CD4-positive, alpha-beta T cell treated with Interleukin-15 for 4 hours (primary cell): ENCODE measurements at places on chromosomes 5 and 9.

GRCh38 chr9:98993570-98993945, 49.9 kb downstream of the COL15A1 start:
- DNase-seq, result peak; percentile 11

DNA sequence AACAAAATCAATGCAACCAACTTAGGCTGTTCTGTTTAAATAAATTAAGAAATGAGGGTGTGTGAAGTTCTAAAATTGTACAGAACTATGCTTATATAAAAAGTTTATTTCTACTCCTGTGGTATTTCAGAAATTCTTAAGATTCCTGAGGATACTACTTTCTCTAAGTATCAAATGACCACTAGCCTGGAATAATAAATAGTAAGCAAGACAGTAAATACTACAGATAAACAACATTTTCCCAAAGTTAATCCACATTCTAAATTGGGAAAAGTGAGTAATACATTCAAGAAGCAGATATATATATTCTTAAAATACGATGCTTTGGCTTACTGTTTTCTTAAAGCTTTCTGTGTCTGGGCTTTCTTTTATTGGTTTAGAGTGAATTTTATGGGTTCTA, 29.5 kb downstream of the CCNH start:
- no peak for DNase-seq

DNA sequence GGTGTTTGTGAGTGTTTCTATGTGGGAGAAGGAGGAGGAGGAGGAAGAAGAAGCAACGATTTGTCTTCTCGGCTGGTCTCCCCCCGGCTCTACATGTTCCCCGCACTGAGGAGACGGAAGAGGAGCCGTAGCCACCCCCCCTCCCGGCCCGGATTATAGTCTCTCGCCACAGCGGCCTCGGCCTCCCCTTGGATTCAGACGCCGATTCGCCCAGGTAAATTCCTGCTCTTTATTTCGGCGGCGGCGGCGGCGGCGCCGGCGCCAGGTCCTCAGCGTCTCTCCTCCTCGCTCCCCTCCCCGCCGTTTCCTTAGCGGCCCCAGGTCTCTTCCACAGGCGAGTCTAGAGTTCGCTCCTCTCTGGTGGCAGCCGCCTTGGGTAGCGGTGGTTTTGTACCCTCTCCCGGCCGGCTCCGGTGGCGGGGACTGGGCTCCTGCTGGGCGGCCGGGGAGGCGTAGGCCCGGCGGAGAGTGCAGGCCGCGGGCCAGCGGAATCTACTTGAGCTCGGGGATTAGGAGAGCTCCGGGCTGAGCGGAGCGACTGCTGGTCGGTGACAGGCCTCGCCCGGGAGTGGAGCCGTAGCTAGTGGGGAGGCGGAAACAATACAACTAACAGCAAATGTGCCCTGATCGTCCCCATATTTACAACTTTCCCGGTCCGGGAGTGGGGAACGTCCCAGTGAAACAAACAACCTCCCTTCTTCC, 547 bp downstream of the NIPBL start:
- peak; percentile 48 for DNase-seq

GRCh38 chr5:107564931-107565372, 105.8 kb downstream of the EFNA5 start:
- no peak for DNase-seq

DNA sequence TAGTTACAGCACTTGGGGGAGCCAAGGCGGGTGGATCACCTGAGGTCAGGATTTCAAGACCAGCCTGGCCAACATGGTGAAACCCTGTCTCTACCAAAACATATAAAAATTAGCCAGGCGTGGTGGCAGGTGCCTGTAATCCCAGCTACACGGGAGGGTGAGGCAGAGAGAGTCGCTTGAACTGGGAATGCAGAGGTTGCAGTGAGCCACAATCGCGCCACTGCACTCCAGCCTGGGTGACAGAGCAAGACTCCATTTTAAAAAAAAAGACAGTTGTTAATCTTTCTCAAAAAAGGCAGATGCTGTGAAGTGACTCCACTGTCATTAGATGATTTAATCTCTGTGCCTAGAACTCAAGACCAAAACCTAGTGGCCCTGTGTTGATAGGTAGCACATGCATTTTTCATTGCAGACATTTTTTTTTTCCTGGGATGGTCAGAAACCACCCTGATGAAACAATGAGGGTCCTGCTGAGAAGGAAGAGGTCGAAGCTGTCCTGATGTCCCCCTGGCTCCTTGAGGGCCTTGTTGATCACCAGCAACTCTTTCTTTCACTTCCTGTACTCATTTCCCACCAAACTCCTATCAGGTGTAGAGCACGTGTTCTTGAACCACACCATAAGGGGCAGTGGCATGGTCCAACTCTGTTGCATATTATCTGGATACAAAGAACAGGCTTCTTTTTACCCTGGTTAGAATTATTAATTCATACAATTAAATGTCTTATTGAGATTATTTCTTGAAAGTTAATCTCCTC, 382.2 kb downstream of the ICE1 start:
- DNase-seq, result no peak

DNA sequence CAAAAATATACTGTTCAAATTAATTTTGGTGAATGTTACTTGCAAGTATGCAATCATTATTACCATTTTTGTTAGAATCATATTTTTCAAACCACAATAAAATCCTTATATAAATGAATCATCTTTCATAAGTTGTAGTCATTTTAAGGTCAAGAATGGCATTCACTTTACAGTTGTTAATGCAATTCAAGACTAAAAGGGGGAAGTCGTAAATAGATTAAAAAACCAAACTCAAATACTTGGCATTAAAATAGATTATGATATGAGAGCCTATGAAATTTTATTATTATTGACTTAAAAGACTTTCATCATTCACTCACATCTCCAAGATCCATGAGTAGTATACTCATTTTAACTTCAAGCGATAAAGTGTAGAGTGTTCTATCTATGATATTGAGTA, 11.6 kb downstream of the CDH9 start:
- no peak for DNase-seq

DNA sequence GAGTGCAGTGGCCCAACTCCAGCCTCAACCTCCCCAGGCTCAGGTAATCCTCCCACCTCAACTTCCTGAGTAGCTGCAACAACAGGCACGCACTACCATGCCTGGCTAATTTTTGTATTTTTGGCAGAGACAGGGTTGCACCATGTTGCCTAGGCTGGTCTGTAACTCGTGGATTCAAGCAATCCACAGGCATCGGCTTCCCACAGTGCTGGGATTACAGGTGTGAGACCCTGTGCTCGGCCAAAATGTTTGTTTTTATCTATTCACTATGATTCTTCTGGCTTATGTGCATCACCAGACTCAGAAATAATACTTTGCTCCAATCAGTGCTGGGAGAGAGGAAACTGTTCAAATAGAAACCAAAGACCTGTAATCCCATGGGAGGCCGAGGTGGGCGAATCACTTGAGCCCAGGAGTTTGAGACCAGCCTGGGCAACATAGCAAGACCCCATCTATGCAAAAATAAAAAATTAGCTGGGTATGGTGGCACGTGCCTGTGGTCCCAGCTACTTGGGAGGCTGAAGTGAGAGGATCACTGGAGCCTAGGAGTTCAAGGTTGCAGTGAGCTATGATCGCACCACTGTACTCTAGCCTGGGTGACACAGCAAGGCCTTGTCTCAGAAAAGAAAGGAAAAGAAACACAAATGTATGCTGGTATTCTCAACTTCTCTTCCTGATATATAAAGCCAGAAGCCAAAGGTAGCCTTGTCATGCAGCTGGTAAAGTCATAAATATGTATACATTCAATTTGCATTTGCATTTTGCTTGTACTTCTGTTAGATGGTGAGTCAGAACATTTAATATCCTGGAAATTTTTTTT, 4.5 kb downstream of the PIP5K1B start:
- DNase-seq, result no peak

- DNase-seq, result no peak
These were observed 188.8 kb upstream of the PAPPA start for GRCh38 chr9:115964710-115965347.

GRCh38 chr5:67003685-67003934, 193.0 kb downstream of the CD180 start:
- no peak for DNase-seq

- DNase-seq, result peak; percentile 6
These were observed 284.5 kb downstream of the NTRK2 start for GRCh38 chr9:84953797-84954705.

GRCh38 chr5:41122459-41122858, 51.3 kb upstream of the MROH2B start:
- DNase-seq, result no peak

DNA sequence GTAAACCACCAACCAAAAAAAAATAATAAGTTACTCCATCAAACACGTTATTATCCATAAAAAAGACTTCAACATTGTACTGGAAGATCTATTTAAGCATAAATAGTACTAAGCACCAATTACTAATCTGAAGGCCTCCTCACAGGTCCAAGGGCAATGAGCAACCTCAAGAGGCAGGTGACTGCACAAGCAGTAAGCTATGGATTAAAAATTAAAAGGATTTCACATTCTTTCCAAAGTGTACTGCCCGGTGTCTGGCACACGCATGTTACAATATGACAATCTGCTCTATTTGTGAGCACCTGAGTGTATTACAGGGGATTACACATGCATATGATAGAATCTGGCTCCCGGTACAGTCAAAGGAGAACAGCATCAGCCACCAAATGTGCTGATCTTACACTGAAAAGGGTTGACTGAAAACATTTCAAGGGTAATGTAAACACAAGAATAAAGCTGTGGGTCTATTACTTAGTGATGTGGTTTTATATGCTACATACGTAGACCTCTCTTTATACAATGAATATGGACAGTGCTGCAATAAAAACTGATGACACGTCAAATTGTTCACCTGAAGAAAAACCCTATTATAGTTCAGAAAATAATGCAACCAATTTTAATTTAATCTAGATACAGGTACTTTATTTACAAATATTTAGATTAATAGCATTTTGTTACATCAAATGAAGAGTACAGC, 22.8 kb downstream of the RAB14 start:
- no peak for DNase-seq

- no peak for DNase-seq
These were observed 96.0 kb upstream of the PHF24 start for GRCh38 chr9:34862043-34862442.

DNA sequence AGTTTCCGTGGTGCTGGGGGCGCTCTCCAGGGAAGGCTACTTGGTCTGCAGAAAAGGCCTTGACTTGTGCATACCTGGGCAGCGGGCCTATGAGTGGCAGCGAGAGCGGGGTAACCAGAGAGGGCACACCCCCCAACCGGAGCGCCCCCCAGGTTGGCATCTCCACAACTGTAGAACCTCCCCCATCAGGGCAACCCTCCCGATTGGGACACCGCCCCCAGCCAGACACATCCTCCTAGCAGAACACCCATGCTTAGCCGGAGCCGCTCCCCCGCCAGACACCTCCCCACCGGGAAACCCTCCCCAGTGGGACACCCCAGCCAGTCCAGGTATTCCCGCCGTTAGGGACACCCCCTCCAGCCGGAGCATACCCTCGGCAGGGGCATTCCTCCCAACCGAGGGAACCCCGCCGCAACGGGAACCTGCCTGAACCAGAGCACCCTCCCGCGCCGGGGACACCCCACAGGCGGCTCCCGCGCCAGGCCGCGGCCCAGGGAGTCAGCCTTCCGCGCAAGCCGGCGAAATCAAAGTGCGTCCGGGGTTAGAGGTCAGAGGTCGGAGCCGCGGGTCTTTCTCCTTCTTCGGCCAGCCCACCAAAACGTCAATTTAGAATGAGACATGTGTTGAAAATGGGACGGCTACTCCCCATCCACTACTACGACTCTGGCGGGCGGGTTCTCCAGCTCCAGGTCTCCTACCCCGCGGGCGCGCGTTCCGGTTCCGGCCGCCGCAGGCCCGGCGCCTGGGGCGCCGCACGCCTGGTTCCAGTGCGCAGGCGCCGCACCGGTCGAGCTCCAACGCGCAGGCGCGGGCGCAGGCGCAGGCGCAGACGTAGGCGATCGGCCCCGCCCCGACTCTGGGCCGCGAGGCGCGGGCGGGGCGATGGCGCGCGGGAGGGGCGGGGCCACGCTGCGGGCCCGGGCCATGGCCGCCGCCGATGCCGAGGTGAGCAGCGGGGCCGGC, at the start of gene EHMT1:
Gene EHMT1, plus strand, starts transcription at position 901 of the 963 bp plus-strand sequence. Its CDS starts 24 bp downstream, at position 925.
- peak; percentile 89 for DNase-seq

- DNase-seq, result no peak
These were observed 5.8 kb downstream of the FPGS start for GRCh38 chr9:127808347-127809001.

GRCh38 chr5:180043377-180043776, 28.2 kb downstream of the RNF130 start:
- no peak for DNase-seq

GRCh38 chr5:147965715-147966114, 59.4 kb upstream of the C5orf46 start:
- DNase-seq, result no peak

- no peak for DNase-seq
These were observed 7.7 kb upstream of the SCGB3A1 start for GRCh38 chr5:180598797-180599589.

- DNase-seq, result no peak
These were observed 209.8 kb upstream of the ZNF462 start for GRCh38 chr9:106653213-106653612.

- DNase-seq, result no peak
These were observed 140.8 kb downstream of the SLC12A2 start for GRCh38 chr5:128224336-128224735.

- DNase-seq, result no peak
These were observed 22.1 kb upstream of the UBAP2 start for GRCh38 chr9:34070606-34071324.

- DNase-seq, result no peak
These were observed 7.0 kb downstream of the TMEM252 start for GRCh38 chr9:68533678-68534077.
